Suppressor macrophage (primary cell): ENCODE measurements at places on chromosomes 7 and 10.

- DNase-seq, result no peak
Observed at GRCh38 chr7:108330227-108330626, 126.0 kb downstream of the NRCAM start.

DNA sequence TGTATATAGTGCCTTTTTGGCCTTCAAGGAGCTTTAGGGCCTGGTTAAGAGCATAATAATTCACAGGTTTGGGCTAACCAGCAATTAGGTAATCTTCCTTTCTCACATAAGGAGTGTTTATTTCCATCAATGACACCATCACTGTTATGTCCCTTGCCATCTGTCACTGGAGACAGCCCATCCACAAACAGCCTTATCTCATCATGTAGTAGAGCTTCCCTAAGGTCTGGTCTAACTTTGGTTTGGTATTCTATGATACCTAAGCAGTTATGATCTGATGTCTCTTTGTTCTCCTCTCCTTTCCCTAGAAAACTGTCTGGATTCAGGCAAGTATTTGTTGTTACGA, 26.4 kb downstream of the MAPK8 start:
- no peak for DNase-seq

GRCh38 chr7:71290452-71290851, 158.5 kb downstream of the GALNT17 start:
- DNase-seq, result no peak

GRCh38 chr10:118153287-118153686, 106.5 kb upstream of the RAB11FIP2 start:
- no peak for DNase-seq

DNA sequence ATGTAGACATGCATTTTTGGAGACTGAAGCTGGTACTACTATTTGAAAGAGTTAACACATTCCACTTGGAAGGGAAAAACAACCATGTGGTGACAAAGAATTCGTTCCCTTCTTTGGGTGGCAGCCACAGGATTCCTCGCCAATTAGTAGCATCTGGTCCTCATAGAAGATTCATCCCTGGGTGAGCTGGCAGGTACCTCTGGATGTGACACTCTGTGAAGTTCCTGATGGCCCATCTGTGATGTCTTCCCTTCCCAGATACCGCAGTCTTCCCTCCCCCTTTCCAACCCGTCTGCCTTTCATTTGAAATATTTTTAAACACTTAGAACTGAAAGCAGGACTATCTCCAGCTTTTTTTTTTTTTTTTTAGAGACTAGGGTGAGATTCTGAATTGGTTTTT, 569.5 kb downstream of the TYW1 start:
- DNase-seq, result no peak

DNA sequence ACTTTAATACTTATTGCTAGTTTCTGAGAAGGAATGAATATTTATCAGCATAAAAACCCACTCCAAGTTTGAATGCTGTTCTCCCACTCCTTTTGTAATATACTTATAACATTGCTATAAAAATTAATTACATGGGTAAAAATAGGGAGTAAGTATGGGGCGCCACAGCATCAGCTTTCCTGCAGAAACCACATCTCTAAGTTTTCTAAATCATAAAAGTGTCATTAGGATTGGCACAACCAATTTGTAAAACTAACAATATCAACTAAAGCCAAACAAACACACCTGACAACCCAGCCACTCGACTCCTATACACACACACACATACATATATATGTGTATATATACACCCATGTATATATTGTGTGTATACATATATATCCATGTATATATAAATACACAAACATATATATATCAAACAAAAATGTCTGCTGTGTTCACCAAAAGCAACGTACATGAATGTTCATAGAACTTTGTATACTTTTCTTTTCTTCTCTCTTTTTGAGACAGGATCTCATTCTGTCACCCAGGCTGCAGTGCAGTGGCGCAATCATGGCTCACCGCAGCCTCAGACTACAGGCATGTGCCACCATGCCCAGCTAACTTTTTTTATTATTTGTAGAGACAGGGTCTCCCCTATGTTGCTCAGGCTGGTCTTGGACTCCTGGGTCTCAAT, 14.8 kb upstream of the LRRC17 start:
- DNase-seq, result peak; percentile 58

DNA sequence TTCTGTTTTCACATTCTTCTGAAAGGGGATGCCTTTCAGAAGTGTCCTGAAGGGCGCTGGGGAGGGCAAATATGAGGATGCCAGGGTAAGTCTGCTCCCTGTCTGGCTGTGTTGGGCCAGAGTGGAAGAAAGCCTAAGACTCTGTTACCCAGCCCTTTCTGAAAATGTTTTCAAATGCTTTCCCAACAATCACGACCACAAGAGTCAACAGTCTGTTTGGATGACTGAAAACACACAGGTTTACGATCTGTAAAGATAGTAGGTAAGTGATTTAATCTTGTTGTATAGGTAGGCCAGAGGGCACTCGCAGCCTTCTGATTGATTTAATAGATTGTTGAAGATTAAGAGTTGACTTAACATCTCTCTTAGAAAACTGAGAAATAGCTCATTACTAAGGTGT, 13.2 kb downstream of the SGPL1 start:
- no peak for DNase-seq

DNA sequence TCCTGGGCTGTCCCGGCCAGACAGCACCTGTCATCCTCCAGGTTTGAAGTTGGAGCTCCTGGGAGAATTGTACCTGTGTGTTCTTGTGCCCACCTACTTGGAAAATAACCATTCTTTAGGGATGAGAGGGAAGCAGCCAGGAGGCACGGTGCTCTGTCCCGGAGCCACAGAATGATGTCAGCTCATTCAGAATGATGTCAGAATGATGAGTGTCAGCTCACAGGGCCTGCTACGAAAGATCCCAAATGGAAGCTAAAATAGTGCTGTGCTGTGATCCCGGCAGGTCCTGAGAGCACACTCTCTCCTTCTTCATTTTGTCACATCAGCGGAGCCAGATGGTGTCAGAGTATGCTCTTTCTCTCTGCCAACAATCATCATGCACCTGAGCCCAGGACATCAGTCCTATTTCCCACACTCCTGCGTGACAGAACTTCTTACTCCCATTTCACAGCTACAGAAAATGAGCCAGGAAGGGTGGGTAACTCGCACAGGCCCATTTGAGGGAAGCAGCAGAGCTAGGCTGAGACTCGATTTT, 8.3 kb downstream of the ABCA13 start:
- DNase-seq, result no peak

GRCh38 chr10:48233559-48234005, 40.9 kb downstream of the FRMPD2 start:
- DNase-seq, result no peak

DNA sequence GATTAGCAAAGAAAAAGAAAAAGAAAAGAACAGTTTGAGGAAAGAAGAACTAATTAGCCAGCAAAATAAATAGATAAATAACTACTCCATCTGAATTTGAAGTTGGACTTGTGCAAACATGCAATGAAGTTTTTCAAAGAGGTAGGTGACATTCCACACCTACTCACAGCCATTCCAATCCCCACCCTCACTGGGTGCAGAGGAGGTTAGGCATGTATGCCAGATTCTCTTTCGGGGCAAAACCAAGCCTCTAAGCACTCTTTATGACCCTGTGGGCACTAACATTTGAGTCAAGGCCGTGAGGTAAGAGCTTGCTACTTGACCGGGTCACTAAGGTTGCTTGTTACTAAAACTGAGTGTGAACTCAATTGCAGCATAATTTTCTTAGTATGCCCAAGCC, 108.4 kb upstream of the SEMA3A start:
- DNase-seq, result no peak

- no peak for DNase-seq
Observed at GRCh38 chr10:2887391-2888070, 179.8 kb upstream of the PFKP start.

GRCh38 chr10:112973046-112973445, 23.0 kb downstream of the TCF7L2 start:
- DNase-seq, result no peak
